ENCODE measurements at places on chromosomes 2 and 18.

GRCh38 chr2:175744000-175744399 lies 258.1 kb downstream of the LNPK start:
- DNase-seq: no peak

DNA sequence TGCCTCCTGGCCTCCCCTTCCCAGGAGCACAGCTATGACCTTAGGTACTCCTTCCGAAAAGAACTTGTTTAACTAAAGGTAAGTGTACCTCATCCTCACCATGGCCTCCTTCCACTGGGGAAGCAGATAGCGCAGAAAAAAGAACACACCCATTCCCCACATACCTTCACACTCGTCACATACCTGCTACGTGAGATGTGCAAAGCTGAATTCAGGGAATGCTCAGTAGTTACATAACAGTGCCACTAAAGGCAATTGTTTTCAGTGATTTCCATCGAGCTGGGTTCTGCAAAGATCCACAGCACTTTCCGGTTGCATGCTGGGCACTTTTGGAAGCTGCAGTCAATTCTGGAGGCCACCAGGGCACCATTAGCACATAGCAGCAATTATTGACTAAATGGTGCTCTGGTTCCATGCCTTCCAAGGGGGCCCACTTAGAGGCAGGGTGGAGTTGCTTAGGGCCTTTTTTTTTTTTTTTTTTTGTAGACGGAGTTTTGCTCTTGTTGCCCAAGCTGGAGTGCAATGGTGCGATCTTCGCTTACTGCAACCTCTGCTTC lies 41.0 kb downstream of the PAX8 start:
- no peak for DNase-seq

DNA sequence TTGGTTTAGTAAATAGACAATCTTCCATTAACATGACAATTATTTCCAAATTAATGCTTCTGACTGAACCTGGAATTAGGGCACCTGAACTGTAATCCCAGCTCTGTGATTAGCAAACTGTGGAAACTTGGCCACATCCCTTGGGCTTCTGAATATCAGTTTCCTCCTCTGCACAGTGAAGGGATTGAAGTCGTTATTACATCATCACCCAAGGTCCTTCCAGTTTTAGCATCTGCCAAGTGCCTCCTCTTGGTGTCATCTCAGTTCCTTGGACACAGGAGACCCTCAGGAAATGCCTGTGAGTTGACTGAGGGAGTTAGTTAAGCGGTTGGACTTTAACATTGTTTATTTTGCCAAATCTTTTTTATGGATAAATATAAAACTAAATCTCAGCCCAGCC lies 64.8 kb downstream of the MOGAT1 start:
- DNase-seq: no peak

GRCh38 chr2:64376926-64377325 lies 77.0 kb upstream of the LGALSL start:
- DNase-seq: no peak

GRCh38 chr2:203080447-203081045 lies 65.9 kb downstream of the NBEAL1 start:
- DNase-seq: no peak

GRCh38 chr2:38467768-38468455 lies 90.8 kb upstream of the ATL2 start:
- DNase-seq: no peak

DNA sequence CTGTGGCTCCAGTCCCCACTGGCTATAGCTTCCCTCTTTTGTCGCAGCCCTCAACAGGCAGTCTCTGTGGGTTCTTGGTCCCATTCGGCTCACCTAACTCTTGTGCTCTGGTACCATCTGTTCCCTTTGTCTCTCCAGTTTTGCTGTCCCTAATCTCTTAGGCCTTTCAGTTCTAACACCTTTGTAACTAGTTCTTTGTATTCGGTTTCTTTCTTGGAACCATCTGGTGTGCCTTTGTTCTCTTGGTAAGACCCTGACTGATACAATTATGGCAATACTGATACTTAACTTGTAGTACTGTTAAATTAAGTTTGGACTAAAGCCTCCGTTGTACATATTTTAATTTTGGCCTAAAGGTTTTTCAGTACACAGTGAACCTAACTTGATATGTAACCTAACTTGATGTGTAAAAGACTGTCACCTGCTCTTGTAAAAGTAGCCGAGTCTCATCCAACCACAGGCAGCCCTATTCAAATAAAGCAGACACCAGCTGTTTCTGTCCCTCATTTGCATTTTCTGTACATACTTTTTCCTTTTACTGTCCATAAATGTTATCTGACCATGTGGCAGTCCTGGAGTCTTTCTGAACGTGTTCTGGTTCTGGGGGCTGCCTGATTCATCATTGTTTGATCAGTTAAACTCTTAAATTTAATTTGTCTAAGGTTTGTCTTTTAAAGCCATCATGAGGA lies 4.8 kb upstream of the MRPL44 start:
- no peak for DNase-seq

GRCh38 chr2:168212167-168212566 lies 35.2 kb downstream of the STK39 start:
- DNase-seq: no peak
